ENCODE measurements at places on chromosomes 16 and 17.

DNA sequence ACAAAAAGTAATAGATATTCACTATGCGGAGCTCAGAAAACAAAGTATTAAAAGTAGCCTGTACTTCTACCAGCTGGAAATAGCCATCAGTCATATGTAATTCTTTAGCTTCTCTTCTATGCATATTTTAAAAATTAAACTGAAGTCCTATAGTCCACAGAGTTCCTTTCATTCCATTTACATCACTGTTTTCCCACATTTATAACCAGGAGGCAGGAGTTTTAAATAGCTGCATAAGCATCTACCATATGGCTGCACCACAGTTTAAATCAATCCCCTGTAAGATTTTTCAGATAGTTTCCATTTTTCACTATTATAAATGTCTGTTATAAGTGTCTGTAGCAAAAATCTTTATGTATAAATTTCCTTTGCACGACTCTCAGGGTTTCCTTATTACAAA, 45.1 kb downstream of the ZFHX3 start:
- DNase-seq, result no peak

- no peak for DNase-seq
Observed at GRCh38 chr17:35944151-35944550, 638 bp upstream of the LYZL6 start.

DNA sequence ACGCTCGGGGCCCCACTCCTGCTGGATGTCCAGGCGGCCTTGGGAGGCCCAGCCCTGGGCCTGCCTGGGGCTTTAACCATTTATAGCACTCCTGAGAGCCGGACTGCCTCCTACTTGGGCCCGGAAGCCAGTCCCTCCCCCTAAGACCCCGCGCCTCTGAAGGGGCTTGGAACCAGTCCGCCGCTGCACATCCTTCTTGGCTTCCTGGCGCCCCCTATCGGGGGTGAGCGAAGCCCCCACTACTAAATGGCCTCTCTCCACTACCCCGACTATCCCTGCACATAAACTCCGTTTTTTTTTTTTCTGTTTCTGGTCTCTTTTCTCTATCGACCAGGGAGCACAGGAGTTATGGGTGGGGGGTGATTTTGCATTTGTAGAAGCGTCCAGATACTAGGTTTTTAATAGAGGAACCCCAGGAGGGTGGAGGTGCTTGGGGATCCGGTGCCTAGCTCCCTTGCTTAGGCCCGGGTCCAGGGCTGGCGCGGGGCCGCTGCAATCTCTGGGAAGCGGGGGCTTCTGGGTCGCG, 633 bp upstream of the NOL3 start:
- DNase-seq, result no peak

- DNase-seq, result no peak
Observed at GRCh38 chr17:61227866-61228265, 171.8 kb upstream of the TBX2 start.

GRCh38 chr16:11273721-11274324, 394 bp upstream of the PRM3 start:
- no peak for DNase-seq

- no peak for DNase-seq
Observed at GRCh38 chr17:61551255-61551742, 39.7 kb downstream of the NACA2 start.

DNA sequence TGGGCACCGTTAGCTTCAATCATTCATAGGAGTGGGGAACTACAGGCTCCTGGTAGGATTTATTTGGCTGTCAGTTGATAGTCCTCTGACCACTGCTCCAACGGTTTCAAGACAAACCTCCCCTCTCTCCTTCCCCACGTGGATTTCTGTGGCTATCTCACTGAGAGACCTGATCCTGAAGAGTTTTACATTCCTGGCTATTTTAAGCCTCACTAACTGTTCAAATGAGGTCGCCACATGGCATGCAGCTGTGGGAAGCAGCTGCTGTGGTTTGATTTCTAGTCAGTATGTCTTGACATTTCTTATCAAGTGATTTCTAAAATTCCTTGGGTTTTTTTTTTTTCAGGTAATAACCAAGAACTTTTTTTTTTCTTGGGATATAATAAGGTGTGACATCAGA, 38.3 kb downstream of the CDK5R1 start:
- DNase-seq, result no peak

- DNase-seq, result no peak
Observed at GRCh38 chr16:7246578-7246977, 86.1 kb upstream of the RBFOX1 start.

- no peak for DNase-seq
Observed at GRCh38 chr16:12344577-12345343, 368.2 kb downstream of the SNX29 start.

- no peak for DNase-seq
Observed at GRCh38 chr17:6195123-6195522, 124.9 kb downstream of the WSCD1 start.

DNA sequence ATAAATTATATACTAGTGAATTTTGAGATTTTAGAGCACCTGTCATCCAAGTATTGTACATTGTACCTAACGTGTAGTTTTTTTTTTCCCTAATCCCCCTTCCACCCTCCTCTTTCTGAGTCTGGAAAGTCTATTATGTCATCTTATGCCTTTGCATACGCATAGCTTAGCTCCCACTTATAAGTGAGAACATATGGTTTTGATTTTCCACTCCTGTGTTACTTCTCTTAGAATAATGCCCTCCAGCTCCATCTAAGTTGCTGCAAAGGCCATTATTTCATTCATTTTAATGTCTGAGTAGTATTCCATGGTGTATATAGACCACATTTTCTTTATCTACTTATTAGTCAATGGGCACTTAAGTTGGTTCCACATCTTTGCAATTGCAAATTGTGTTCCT, 177.0 kb upstream of the C16orf82 start:
- no peak for DNase-seq

- no peak for DNase-seq
Observed at GRCh38 chr17:80384078-80384960, 30.6 kb upstream of the ENDOV start.

DNA sequence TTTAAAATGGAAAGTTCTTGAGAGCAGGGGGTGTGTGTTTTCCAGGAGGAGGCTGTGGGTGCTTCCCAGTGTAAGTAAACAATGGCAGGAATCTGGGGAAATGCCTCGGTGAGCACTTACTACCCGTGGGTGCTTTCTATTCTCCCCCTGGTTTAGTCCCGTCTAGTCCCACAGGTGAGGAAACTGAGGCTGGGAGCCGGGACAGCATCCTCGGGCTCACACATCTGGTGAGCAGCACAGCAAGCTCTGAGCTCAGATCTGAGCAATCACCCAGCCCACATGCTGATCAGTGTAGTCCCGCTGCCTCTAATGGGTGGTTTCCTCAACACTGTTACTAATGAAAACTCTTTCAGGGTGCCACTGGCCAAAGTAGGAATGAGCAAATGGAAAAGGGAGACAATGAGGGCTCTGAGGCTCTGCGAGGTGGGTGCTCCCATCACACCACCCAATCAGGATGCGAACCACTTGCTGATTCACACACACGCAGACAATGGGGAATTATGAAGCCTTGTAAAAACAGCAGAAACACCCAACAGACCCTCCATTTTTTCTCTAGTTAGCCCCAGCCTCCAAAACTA, 202.6 kb downstream of the PARN start:
- DNase-seq, result no peak

DNA sequence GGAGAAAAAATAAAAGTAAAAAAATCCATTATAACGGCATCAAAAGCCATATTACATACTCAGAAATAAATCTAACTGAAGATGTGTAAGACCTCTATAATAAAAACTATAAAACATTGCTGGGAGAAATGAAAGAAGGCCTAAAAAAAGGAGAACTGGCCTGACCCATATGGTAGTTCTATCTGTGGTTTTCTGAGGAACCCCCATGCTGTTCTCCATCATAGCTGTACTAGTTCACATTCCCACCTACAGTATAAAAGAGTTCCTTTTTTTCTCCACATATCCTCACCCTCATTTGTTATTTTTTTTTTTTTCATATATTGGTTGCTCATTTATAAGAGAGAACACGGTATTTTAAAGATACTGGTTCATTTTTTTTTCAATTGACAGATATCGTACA, 191.8 kb downstream of the STX8 start:
- no peak for DNase-seq

DNA sequence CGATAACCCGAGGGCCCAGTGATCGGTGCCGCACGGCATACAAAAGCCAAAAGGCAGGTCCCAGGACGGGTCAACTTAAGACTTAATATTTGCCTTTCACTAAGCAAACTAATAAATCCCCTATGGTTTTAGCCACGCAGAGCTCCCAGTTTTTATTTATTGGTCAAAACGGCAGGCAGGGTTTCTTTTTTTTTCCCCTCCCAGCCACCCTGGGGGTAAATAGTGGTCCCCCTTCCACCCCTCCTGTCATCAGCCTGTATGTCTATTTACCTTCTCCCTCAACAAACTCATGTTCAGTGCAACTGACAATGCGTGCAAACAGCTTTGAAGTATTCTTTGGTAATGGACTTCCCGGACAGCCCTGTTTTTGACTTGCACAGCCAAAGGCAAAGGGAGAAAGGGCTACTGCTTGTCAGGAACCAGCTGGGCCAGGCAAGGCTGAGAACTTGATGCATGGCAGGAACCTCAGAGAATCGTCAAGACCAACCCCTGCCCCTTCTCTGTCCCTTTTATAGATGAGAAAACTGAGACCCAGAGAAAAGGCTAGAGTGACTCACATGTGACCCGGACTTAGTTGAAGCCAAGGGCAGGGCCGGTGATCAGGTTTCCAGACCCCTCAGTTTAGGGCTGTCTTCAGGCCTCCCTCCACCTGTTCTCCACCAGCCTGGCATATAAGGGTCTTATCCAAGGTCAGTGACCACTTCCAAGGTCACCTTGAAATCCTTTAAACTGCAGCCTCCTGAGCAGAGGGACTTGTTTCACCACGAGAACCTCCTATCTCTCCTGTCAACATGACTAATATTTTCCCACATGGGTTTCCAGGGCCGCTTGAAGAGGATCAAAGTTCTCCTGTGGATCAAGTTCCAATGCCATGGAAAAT, 279.0 kb downstream of the SOX9 start:
- DNase-seq, result no peak

- DNase-seq, result no peak
Observed at GRCh38 chr17:385836-386140, 33.2 kb upstream of the RPH3AL start.

DNA sequence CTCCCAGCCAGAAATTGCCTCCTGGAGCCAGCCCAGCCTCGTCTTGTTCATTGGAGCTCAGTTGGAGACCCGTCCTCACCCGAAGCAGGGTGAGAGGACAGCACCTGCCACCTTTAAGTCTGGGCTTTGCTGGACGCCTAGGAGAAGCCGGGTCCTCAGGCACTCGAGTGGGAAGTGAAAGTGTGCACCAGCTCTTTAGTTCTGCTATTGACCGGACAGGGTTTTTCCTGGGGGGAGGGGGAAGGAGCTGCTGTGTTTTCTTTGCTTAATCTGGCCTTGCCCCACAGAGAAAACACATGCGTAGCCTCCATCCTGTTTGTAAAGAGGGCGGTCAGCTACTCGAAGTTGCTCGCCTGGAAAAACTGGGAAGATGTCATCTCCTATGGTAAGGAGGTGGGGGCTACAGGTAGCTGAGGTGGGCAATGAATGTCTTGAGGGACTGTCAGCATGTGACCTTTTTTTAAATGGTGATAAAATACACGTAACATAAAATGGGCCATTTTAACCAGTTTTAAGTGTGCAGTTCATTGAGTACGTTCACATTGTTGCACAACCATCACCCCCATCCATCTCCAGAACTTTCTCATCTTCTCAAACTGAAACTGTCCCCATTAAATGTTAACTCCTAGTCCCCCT, 34.4 kb downstream of the CMIP start:
- DNase-seq, result no peak

DNA sequence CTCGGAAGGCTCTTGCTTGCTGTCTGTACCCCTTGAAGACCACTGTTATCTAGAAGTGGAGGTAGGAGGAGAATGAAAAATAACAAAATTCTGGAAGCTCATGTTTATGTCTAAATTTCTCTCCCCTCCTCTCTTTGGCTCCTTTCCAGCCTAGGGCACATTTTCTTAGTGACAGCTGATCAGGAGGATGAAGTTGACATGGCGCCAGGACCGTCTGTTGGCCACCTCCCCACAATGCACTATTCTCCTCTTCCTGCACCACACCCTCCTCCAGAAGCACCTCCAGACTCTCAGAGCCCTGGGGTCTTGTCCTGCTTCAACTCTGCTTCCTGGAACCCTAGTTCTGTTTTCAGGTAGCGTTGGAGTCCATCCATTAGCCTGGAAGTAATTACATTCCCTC, 25.5 kb upstream of the SSTR2 start:
- no peak for DNase-seq

DNA sequence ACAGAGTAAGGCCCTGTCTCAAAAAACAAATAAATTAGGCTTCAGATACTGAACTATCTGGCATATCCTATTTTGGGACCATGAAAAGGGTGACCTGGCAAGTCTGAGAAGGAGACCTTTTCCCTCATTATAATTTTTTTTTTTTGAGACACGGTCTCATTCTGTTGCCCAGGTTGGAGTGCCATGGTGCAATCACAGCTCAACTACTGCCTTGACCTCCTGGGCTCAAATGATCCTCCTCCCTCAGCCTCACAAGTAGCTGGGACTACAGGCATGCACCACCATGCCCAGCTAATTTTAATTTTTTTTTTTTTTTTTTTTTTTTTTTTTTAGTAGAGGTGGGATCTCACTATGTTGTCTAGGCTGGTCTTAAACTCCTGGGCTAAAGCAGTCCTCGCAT, 37.3 kb downstream of the PLCG2 start:
- no peak for DNase-seq

- DNase-seq, result no peak
Observed at GRCh38 chr17:58336456-58337209, 8.0 kb upstream of the TSPOAP1 start.

- DNase-seq, result no peak
Observed at GRCh38 chr16:58828901-58829545, 94.9 kb upstream of the GOT2 start.

DNA sequence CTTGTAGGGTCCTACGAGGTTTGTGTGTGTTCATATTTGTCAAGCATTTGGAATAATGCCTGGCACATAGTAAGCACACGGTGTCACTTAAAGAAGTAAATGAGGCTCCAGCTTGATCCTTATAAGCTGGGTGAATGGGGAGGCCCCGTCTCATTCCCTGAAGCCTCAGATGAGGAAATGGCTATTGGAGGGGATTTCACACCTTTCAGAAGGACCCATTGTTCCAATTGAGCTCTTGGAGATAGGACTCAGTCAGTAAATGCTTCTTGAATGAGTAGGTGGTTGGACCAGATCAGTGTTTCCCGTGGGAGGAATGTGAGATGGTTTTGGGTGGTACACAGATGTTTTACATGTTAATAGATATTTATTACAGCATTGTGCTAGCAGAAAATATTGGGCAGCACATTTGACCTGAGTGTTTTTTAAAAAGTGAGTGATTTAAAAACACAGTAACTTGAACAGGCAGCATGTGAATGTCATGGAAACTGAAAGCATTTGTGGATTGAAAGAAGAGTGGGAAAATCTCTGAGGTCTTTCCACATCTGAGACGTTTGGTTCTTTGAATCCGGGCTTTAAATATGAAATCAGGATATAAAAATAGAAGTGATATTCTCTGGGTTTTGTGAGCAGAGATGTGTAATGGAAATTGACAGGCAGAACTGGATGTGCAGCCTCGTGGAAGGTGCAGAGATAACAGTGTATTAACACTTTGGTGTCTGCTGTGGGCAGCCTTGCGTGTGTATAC, 36.4 kb upstream of the ARHGAP17 start:
- no peak for DNase-seq
